Naive B cell (primary cell): ENCODE measurements at places on chromosomes 16 and 17. TPM values are rescaled to one million over a fixed set of nuclear protein-coding genes. Genes with fewer than 3 reads are reported as not detected.
A peak's percentile ranks its signal among the peaks of the same experiment; 100 is the strongest.

The CDH8 gene
- not detected for polyA plus RNA-seq

DNA sequence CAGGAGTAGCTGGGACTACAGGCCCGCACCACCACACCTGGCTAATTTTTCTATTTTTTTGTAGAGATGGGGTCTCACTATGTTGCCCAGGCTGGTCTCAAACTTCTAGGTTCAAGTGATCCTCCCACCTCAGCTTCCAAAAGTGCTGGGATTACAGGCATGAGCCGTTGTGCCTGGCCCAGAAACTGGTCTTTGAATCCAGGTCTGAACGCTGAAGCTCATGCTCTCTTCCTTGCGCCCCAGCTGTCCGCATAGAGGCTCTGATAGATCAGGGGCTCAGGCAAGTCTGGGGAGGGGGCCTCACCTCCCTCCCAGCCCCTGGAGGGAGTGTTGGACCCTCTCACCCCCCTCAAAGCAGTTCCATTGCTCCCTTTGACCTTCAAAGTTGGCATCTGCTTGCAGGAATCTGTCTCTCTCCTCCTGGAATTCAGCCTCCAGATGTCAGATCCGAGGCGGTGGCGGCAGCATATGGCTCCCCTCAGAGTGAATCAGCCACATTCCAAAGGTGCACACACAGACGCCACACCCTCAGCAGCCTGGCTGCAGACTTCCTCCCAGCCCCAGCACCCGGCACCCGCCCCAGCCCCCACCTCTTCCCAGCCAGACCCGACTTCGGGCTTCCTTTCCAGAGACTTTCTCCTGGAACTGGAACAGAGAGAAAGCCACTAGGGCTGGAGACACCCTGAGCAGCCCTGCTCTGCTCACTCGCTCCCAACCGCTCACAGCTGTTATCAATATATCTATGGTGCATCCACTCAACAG, 16.9 kb upstream of the GLIS2 start:
- DNase-seq, result no peak

DNA sequence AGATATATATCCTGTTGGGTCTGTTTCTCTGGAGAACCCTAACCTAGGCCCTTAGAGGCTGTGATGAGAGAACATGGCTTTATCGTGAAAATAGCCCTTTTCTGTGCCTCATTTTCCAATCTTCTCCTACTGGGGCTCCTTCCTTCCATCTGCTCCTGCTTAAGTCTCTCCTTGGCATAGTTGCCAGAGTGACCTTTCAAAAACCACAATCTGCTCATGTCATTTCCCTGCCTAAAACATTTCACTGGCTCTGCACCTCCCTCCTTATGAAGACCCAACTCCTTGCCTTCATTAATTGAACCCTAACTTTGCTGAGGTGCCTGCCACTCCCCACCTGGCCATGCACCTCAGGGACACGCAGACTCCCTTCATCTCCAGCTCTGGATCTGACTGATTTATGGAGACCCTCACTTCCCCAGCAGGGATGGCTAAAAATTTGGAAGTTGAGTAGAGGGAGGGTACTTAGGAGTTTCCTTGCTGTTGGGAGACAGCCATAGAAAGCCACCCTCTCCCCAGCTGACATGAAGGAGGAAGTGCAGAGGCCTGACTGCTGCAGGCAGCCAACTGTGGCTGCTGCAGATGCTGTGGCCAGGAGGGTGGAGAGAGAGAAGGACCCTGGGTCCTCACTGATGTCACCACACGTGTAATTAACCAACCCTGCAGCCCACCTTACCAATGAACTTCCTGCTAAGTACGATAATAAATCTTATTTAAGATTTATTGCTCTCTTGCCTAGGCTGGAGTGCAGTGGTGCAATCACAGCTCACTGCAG, 6.3 kb upstream of the GGA2 start:
- DNase-seq, result peak; percentile 84

The ZC3H18 gene
- polyA plus RNA-seq, result 21.7 TPM

- no peak for DNase-seq
These were observed 418 bp downstream of the SOCS3 start for GRCh38 chr17:78359321-78359996.

GRCh38 chr17:41212524-41213169, 13.8 kb upstream of the KRTAP9-2 start:
- DNase-seq, result no peak

DNA sequence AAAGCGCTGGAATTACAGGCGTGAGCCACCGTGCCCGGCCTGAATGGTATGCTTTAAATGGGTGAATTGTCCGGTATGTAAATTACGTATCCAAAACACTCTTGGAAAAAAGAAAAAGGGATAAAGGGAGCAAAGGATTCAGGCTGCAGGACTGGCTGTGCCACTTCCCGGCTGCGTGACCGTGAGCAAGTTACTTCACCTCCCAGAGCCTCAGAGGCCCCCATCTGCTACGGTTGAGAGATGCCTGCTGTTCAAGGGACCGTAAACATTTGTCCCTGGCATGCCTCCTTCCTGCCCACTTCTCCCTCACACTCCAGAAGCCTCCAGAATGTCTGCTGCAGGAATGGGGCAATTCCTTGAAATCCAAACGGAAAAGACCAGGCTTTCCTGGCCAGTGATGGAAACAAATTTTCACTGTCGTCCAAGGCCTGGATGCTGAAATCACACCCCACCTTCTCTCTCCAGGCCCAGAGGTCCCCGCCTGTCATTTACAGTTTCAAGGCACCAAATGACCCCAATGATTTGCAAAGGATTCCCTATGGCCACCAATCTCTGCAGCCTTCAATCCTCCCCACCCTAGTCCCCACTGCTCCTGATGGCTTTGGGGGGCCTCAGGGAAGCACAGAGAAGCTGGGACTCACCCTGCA, 22.9 kb upstream of the LITAF start:
- no peak for DNase-seq

DNA sequence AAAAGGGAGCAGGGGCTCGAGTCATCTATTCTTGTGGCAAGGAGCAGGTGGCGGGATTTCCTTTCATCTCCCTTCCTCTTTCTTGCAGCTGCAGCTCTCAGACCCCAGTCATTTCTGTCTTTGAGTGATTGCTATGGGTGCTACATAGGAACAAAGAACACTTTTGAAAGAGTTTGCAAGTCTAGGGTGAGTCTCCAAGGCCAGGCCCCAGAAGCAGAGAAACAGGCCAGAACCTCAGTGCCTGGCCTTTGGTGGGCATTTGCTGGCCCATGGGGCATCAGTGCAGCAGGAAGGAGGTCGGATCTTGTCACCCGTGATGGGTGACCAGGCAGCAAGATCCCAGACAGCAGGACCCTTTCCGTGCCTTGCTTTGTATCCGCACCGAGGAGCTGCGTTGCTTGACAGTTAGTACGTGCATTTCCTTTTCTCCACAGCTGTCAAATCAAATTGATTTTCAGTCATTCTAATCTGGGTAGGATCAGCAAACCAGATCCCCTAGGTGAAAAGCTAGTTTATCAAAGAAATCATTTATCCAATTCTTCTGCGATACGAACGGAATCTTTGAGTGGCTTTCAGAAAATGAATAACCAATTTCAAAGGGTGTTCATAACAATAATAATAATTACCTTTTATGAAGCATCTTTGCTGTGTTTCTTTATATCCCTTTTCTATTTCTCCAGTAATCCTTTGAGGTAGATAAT, 244.6 kb upstream of the MAF start:
- DNase-seq, result no peak

The NACA2 gene
- not detected for polyA plus RNA-seq

The RNF157 gene
- 0.21 TPM for polyA plus RNA-seq

The TBC1D3K gene
- polyA plus RNA-seq, result not detected

DNA sequence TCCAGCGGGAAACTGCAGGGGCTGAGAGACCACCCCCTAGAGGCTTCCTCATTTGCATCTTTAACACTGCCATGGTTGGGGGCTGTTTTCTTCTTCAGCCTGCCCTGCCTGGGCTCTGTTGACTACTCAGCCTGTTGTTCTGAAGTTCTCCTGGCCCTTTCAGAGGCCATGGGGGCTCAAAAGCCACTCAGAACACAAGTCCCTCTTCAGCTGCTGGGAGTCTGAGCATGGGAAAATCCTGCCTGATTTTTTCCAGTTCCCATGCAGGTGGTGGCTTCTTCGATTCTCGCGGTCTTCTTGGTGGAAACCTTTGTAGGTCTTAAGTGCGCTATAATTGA, 36.3 kb downstream of the PLCG2 start:
- no peak for DNase-seq

DNA sequence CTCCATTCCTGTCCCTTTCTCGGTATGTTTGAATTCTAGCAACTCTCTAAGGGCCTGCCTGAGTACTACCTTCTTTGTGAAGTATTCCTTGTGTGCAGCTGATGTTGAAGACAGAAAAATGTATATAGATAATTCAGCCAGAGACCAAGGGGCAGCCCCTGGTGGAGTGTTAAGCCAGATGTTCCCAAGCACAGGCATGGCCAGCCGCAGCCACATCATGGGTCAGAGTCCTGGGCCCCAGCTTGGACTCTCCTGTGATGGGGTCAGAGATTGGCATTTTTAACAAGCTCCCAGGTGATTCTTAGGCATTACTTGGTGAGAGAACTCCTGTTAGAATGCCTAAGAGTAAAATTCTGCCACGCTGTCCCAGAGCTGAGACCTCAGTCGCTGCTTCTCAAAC, 100.8 kb downstream of the IRF8 start:
- no peak for DNase-seq

DNA sequence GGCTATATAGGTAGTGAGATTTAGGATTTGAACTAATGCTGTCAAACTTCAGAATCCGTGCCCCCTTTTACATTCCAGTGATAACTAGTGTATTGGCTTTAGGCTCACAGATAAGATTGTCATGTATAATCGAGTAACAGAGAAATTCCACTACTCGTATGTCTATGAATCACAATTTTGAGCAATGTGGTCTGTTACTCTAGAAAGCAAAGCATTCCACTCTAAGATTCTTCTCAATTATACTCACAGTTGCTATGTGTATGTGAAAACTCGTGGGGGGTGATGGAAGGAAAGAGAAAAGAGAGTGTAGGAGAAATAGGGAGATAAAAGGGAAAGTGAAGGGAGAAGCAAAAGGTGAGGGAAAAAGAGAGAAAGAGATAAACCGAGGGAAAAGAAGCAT, 1175.1 kb upstream of the GOT2 start:
- DNase-seq, result no peak
